OCI-LY7 (cell line): ENCODE measurements at places on chromosomes 11 and 22.

DNA sequence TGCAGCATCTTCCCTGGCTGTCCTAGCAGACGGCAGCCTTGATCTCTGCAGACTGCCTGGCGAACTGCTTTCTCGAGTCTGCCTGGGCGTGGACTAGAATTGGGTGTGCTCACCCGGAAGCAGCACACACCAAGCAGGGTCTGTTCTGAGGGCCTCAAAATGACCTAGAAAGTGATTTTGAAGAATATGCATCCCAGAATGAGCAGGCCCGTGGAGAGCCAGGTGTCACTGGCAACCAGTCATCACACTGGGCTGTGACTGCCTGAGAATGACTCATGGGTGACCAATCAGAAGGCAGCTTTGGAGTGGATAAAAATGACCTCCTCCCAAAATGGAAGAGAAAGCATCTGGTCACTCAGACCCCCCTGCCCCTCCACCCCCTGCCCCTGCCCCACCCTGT, 114.9 kb upstream of the NECTIN1 start:
- DNase-seq, result no peak

GRCh38 chr11:75878933-75879332, 63.9 kb downstream of the UVRAG start:
- no peak for DNase-seq

GRCh38 chr11:40280159-40281051, 1179.0 kb downstream of the LRRC4C start:
- no peak for DNase-seq

DNA sequence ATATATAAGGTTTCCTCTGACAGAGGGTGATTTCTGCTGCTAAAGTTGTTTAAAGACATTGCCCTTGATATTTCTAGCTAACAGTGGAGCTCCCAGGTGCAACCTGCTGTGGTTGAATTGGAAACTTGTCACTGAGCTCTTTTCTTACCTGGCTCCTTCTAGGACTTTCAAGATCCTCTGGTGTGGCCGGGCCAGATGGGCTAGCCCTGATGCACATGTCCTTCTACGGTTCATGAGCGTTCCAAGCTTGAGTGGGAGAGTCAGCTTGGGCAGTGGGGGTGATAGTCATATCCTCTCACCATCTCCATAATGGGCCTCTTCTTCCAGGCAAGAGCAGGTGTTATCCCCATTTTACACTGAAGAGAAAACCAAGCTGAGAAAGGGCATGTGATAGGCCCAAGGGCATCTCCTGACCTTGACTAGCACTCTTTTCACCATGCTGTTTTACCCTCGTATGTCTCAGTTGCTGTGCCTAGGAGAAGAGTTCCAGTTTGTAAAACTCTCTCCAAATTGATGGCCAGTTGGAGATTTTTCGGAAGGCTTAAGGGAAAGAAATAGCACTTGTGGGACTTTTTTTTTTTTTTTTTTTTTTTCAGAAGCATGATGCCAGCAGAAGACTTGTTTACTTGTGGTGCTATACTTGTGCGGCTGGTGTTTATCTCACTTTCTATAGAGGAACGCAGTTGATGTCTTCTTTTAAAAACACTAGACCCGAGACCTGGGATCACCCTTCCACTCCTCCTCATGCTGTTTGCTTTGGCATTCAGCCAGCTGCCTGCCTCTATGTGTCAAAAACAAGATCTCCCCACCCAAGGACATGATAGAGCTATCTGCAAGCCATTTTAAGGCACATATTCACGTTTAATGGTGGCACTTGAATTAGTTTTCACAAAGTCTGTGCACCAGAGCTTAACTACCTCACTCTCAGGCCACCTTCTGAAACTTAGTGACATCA, 32.6 kb downstream of the TEAD1 start:
- DNase-seq, result no peak

- DNase-seq, result no peak
Observed at GRCh38 chr11:68332186-68332585, 19.8 kb downstream of the LRP5 start.

- no peak for DNase-seq
Observed at GRCh38 chr11:46676436-46677158, 23.8 kb downstream of the ARHGAP1 start.

DNA sequence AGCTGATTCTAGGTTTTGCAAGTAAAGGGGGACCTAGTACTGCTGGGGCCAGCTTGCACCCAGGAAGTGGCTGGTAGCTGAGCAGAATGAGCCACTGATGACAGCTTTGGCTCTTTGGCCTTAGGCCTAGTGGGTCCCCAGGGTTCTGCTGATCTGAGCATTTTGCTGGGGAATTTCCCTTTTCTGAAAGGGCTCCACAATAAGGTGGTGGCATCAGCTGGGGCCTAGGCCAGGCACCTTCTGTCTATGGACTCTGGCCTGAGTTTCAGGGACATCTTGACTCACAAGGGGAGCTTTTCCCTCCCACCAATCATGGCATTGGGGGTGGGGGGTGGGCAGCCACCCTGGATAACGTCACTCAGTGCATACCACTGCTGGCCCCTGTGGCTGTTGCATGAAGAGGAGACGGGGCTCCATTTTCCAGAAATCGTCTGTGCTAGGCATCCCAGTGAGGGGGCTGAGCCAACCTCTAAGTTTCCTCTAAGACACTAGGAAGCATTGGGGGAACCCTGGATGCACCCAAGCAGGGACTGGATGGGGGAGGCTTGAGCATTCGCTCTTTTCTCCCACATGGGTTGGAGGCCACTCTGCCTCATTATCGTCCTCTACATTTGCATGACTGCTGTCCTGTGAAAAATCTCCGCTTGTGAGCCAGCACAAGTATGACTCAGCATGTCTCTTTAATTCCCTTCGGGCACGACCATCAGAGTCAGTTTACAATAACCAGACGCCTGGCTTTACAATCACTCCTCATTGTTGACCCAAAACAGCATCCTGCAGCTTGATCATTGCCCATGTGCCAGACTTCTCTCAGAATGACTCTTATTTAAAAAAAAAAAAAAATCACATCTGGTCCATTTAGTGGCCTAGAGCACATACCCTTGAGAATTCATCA, 145.0 kb upstream of the THY1 start:
- no peak for DNase-seq

GRCh38 chr11:1541474-1542204, 30.4 kb downstream of the DUSP8 start:
- no peak for DNase-seq

GRCh38 chr22:39344046-39344390, 5.8 kb upstream of the SYNGR1 start:
- DNase-seq, result no peak

- DNase-seq, result no peak
Observed at GRCh38 chr22:35134637-35135036, 68.7 kb downstream of the ISX start.

- DNase-seq, result no peak
Observed at GRCh38 chr11:46673713-46674462, 26.5 kb downstream of the ARHGAP1 start.

- DNase-seq, result no peak
Observed at GRCh38 chr11:10925149-10925926, 67.5 kb upstream of the ZBED5 start.

DNA sequence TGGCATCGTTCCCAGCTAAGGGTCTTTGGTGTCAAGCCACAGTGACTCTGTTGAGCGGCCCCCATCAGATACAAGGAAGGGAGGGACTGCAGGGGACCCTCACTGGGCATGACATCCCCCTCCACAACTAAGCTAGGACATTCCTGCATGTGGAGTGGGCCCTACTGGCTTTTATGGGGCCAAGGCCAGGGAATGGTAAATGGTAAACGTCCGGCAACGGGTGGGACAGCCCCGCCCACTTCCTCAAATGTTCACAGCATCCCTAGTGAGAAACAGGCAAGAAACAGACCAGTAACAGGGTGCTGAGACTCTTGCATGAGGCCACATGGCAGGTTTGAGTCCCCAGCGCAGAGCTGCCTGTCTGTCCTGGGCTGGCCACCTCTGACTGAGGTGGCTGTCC, 4.4 kb downstream of the TMPRSS6 start:
- DNase-seq, result no peak

DNA sequence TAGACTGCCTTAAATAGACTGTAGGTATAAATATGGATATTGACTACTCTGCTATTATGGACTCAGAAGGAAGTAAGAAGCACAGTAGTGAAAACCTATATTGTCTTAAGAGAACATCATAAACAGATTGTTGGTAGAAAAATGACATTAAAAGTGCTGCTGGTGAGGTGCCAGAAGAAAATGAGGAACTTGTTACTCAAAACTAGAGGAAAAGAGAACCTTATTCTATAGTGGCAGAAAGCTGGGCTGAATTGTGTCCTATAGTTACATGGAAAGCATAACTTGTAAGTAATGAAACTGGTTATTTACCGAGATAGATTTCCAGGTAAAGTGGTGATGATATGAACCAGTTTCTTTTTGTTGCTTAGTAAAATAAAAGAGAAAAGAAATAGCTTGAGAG, 109.7 kb upstream of the CTSC start:
- no peak for DNase-seq

DNA sequence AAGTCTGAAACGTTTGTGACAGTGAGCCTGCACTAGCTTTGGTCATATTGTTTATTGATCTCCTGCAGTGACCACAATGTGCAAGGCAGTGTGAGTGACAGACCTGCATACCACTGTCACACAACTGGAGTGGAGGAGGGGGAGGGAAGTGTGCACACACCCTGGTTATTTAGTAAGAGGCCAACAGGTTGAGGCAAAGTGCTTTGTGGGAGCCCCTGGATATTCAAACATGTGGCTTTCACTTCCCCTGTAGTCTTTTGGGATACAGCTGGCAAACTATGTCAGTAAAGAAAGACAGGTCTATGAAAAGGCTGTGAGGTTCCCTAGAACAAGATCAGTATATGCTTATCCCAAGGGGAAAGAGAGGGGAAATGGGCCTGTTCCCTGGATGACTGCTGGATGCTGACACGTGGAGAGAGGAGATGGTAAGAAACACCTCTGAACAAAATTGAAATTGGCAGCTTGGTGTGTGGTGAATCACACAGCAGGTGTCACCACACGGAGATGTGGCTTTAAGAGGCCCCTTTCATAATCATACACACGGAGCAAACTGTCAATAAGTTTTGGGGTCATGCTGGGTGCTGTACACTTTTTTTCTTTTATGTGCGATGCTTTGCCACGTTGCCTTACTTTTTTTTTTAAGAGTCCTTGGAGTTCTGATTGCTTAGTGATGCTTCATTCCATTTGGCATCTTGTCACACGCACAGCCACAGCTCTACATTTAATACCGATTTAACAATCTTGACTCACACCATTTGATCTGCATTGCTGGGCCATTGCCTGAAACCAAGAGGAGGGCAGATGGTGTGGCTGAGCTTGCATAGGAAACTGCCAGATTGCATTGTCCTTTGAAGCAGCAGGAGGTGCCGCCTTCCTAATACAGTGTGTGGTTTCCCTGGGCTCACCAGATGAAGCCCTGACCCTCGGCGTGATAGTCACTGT, 11.3 kb downstream of the OSBP2 start:
- DNase-seq, result peak; percentile 5

DNA sequence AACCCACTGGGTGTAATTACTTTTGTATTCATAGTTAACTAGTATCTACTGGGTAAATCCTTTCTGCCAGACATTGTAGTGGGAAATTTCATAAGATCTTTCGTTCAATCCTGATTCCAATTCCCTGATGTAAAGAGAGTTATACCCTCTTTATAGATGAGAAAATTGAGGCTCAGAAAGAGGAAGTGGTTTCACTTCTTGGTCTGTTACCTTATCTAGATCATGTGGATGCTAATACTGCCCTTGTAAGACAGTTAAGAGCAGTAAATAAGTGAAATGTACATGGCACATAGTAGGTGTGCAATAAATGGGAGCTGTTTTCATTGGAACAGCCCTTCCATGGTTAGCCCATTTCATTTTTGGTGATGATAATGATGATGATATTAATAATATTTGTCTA, 46.7 kb downstream of the TIMP3 start:
- DNase-seq, result no peak

- no peak for DNase-seq
Observed at GRCh38 chr22:20503816-20504215, 3.6 kb upstream of the MED15 start.

GRCh38 chr11:130871616-130872015, 44.7 kb downstream of the SNX19 start:
- no peak for DNase-seq

DNA sequence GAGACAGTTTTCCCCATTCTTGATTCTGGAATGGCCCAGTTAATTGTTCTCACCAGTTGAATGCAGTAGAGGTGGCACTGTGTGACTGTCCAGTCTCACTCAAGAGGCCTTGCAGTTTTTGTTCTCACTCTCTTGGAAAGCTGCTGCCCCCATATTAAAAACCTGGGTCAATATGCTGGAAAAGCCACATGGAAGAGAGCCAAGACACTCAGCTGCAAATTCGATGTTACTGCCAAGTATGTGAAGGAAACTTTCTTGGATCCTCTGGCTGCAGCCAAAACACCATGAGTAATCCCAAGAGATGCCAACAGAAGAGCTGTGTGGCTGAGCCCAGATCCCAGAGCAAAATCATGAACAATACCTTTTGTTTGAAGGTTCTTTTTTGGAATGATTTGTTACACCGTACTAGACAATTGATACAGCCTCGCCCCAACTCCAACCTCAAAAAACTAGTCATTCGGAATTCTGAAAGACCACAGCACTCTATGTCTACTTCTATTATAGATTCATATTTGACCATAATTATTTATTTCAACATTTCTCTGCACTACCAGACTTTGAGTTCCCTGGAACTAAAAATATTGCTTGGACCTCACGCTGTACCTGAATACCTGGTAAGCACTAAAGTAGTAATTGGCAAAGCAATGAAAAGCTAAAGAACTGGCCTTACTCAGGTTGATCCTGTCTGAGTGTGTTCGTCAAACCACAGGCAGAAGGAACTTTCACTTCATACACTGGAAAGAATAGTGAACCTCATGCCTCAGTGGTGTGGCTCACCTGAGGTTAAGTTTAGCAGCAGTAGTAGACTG, 378.8 kb downstream of the ETS1 start:
- no peak for DNase-seq

- peak; percentile 93 for DNase-seq
Observed at GRCh38 chr22:37484480-37485394, 1.4 kb downstream of the MFNG start.

- no peak for DNase-seq
Observed at GRCh38 chr22:45521178-45521577, 18.5 kb downstream of the FBLN1 start.

GRCh38 chr11:61189933-61190332, 13.4 kb upstream of the PGA3 start:
- DNase-seq, result no peak

GRCh38 chr11:14420223-14420622, 61.2 kb upstream of the RRAS2 start:
- no peak for DNase-seq

GRCh38 chr22:27982106-27982505, 63.0 kb upstream of the PITPNB start:
- DNase-seq, result no peak
